ENCODE measurements at places on chromosomes 12 and 14.

DNA sequence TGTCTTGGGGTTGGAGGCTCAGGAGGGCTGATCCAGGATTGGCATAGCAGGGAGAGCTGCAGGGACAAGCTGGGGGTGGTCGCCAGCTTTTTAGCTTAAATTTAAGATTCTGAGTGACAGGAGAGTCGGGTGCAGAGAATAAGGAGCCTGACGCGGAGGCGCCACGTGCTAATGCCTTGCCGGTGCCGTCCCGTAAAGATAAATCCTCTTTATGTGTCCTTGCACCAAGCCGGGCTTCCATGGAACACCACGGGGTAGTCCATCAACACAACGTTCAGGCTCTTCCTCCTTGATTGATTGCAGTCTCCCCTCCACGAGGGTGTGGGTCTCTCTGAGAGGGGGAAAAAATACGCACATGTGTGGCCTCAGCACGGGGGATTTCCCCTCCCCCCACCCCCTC, 3.9 kb downstream of the DLK1 start:
- DNase-seq = no peak

DNA sequence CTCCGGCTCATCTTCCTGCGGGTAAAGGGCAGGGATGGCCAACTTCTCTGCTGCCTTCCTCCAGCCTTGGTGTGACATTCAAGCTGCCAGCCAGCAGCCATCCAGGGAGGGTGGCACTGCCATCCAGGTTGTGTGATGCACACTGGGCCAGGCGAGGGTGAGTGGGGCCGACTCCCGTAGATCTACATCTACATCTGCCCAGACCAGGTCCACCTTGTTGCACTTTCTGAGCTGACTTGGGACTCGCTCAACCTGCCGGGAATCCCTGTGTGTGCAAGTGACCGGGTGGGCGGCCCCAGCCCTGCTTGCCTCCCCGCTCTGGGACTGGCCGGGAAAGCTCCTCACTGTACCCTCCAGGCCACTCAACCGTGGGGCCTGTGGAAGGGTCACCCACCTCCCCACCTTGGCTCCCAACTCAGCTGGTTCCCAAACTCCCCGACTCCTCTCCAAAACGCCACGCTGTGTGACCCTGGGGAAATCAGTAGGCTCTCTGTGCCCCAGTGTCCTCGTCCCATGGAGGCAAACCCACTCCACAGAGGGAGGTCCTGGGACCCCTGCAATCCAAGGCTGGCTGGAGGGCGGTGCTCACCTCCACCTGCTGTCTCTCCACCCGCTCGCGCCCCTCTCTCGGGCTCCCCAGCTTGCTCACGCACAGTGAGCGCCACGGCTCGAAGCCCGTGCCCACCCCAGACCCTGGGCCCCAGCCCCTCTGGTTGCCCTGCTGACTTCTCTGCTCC, 14.7 kb downstream of the JAG2 start:
- DNase-seq = no peak

- DNase-seq = no peak
Observed at GRCh38 chr12:105423237-105423636, 92.7 kb downstream of the C12orf75 start.

DNA sequence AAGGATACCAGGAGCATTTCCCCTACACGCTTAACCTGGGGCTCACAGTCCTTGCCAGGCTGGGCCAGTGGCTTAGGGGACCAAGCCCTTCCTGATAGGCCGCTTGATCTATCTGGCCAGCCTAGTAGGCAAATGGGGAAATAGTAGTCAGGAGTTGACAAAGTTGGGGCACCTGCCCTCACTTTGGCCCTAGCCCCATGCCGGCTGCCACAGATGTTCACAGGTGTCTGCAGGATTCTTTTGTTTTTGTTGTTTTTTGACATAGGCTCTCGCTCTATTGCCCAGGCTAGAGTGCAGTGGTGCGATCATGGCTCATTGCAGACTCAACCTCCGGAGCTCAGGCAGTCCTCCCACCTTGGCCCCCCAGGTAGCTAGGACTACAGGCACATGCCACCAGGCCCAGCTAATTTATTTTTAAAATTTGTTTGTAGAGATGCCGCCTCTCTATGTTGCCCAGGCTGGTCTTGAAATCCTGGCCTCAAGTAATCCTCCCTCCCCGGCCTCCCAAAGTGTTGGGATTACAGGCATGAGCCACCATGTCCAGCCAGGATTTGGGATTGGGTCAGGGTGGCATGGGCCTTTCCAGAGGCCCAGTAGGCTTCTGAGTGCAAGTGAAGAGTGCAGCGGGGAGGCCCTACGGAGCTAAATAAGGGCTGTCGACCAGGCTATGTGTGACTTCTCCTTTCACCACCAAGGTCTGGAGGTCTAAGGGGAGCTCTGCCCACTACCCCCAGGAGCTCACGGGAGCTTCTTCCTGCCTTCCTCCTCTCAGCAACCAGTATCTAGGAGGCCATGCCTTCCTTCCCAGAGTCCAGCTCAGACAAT, 15.5 kb upstream of the HDAC7 start:
- no peak for DNase-seq

- no peak for DNase-seq
Observed at GRCh38 chr12:33484161-33484560, 44.5 kb upstream of the SYT10 start.

Data from DMS53 (cell line).